Amniotic stem cell (primary cell): ENCODE measurements at places on chromosomes 1 and 21.

- no peak for DNase-seq
Observed at GRCh38 chr1:6127587-6128163, 52.4 kb downstream of the CHD5 start.

- DNase-seq = no peak
Observed at GRCh38 chr1:101188331-101188730, 48.5 kb upstream of the S1PR1 start.

GRCh38 chr1:67097305-67097704 is 37.5 kb downstream of the C1orf141 start:
- no peak for DNase-seq

DNA sequence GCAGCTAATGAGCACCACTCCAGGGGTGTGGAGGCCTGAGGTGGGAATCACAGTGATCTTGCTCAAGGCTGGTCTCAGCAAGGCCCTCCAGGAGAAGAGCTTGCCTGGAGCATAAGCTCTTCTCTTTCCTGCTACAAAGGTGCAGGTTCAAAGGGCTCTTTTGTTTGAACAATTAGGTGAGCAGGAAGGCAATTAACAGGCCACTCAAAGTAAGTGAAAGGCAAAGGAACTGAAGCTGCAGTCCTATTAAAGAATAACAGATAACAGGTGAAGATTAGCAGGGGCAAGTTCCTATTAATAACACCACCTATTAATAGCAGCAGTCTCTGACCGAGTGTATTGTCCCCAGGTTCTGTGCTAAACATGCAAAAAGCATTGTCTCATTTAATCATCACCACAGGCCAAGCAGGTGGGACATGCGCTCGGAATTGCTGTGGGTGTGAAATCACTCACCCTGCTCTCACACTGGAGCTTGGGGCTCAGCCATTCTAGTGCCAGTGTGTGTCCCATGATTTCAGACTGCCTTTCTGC is 113.8 kb downstream of the RHOU start:
- no peak for DNase-seq

DNA sequence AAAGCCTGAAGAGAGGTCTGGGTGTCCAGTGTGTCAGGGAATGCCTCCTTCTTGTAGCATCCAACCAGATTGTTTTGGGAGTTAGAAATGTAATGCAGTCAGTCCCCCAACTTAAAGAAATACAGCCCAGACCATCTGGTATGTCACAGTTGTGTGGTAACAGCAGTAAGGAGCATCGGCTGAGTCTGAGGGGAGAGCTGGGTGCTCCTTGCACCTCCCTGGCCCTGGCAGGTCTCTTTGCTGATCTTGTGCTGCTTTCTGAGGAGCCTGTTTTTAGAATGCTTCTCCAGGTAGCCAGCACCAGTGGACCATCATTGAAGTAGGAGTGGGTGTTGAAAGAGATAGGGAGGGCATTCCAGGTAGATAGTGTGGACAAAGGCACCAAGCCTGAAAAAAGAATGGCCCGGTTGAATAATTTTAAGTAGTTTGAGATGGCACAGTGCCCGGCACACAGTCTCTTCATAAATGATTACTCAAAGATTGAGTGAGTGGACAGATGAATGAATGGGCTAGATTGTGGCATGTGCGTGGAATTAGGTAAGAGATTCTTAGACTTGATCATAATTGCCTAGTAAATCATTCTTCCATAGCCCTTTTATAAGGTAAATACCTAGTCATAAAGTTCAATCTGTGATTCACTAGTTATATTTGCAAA is 46.5 kb downstream of the LAMC1 start:
- DNase-seq = no peak

DNA sequence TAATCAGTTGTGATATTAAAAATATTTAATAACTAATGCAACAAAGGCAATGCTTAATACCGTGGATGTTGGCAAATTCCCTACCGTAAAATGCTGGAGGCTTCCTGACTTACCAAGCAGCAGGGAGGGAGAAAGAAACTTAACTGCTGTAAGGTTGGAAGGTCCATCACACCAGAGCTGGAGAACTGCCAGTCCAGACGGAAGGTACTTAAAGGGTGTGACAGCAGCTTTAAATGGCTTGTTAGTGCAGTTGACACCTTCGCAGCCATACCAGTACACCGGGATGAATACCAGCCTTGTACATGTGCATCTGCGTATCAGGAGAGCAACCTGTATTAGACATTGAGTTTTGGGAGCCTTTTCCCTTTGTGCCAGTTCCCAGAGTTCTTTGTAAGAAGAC is 269.5 kb upstream of the NCAM2 start:
- DNase-seq = no peak

GRCh38 chr1:15460708-15461095 is 4.2 kb downstream of the CELA2A start:
- DNase-seq = no peak

- no peak for DNase-seq
Observed at GRCh38 chr1:98939471-98939870, 65.2 kb downstream of the PLPPR5 start.

- DNase-seq = no peak
Observed at GRCh38 chr1:202135221-202135721, 9.3 kb downstream of the ARL8A start.

- DNase-seq = peak; percentile 33
Observed at GRCh38 chr1:179369751-179370341, 4.1 kb downstream of the AXDND1 start.

GRCh38 chr1:42529724-42530181 is 66.7 kb downstream of the CCDC30 start:
- DNase-seq = no peak

DNA sequence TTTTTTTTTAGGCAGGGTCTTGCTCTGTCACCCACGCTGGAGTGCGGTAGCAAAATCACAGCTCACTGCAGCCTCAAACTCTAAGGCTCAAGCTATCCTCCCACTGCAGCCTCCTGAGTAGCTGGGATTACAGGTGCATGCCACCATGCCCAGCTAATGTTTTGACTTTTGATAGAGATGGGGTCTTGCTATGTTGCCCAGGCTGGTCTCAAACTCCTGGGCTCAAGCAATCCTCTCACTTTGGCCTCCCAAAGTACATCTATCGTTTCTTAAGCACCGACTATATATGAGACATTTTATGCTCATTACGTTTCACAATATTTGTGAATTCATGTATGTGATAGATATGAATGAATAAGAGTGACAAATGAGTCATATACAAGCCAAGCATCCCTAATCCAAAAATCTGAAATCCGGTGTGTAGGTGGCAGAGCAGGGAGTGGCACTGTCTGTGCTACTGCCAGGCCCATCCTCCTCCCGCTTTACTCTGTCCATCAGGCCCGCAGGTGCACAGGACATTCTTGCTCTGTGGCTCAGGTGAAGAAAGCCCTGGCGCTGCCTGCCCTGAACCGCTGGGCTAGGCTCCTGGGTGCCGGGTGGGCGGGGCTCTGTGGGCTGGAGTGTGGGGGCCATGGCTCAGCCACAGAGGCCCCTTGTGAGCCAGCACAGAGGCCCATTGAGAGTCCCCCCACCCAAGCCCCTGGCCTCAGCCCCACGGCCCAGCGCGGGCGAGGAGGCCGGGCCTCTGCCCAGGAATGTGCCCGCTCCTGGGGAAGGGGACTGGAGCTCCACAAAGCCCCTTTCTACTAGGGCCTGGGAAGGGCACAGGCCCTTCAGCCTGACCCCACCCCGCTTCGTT is 45.3 kb downstream of the HSPG2 start:
- DNase-seq = no peak

DNA sequence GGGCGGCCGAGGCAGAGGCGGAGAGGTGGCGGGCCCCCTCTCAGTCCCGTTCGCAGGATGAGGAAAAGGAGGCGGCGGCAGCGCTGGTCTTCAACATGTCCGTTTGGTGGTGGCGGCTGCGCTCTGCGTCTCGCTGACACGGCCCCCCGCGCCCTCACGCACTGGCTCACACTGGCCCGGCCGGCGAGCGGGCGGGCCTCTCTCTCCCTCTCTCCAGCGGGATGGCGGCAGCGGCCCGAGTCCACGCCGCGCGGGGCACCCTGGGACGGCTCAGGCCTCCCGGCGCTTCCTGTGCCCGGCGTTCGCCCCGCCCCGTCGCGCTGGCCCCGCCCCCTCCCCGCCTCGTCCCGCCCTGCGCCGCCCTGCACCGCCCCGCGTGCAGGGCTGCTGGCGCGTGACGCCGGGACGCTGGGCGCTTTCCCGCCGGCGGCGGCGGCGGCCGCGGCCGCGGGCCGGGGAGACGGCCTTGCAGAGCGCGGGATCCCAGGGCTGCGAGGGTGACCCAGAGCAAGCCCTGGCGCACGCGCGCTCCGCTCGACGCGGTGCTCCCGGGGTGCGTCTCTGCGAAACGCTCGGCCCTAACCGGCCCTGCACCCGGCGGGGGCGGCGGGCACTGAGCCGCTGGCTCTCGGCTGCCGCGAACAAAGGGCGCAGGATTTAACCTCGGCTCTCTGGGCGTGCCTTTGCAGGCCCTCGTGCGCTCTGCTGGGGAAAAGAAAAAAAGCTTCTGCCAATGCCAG is at the start of gene SCAF4:
TSS of gene SCAF4 (minus strand) at position 262 of the 740 bp plus-strand sequence. CDS start 426 bp downstream, outside the sequence.
- peak; percentile 72 for DNase-seq

DNA sequence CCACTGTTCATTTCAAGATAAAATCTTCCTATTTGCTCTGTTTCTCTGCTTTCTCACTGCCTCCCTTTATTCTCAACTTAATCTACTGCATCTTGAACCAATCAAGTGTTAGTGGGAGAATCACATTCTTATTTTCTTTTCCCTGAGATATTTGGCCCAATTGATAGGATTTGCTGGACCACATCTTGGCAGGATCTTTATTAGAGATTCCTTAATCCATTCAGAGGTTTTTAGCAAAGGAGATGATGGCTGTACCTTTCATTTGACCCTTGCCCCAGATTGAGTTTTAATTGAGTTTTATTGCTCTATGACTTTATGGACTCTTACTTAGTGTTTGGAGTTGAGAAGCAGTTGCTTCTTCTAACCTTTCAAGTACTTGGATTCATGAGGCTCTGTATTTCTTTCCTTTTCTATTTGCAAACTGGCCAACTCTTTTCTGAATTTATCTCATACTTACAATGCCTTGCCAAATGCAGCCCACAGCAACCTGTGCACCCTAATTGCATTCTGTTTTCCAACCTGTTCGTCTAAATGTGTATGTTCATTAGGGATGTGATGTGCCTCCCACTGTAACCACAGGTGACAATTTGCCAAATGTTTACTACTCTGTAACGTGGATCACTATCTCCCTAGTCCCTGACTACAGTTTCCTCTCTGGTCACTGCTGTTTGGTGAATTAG is 274.8 kb upstream of the KAZN start:
- DNase-seq = no peak

DNA sequence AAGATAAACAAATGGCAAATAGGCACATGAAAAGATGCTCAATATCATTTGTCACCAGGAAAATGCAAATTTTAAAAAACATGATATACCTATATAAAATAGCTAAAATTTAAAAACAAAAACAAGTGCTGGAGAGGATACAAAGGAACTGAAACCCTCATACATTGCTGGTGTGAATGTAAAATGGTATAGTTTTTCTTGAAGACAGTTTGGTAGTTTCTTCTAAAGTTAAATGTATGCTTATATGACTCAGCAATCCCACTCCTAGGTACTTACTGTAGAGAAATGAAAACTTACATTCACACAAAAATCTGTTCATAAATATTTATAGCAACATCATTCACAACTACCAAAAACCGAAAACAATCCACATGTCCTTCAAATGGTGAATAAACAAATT is 11.2 kb downstream of the TAF12 start:
- DNase-seq = no peak

DNA sequence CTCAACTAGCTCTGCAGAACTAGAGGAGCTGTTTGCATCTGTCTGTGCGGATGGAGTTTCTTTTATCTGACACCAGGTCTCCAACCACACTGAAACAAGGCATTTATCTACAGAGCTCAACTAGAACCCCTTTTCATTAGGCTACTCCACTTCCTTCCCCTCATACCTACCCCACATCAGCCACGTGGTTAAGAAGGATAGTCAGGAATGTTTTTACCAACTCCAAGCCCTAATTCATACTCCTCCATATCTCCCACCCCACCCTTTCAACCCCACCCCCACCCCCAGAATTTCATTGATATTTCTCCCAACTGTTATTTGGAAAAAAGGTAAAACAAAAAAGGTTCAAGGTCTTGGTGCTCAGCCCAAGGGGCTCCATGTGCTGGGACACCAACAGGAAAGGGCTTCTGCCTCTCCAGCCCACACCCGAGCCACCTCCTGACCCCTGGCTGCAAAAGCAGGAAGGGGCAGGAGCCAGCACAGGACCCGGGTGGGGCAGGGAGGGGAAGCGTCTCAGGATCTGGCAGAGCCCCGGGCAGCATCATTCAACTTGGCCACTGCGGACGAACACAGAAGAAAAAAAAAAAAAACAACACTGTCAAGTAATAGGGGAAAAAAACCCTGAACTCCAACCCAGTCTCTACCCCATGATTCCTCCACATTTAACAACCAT is 7.0 kb downstream of the ENSA start:
- no peak for DNase-seq

- DNase-seq = no peak
Observed at GRCh38 chr1:171940368-171940767, 99.1 kb downstream of the DNM3 start.

GRCh38 chr1:95407131-95407885 is 173.3 kb downstream of the RWDD3 start:
- no peak for DNase-seq

DNA sequence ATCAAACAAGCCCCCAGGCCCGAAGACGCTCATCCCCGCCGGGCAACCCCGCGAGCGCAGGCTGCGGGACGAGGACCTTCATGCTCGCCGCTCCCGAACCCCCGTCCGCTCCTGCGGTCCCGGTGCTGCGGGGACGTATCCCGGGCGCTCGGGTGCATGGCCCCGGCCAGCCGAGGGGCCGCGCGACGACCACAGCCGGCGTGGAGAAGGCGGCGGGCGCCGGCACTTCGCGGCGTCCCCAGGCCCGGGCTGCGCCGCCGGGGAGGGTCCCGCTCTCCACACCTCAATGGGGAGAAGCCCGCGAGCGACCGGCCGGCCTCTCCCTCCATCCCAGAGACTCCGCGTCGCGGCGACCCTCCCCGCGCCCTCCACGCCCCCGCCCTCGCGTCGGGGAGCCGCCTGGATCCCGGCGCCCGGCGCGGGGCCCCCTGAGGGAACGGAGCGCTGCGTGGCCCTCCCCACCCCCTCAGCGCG is 401 bp downstream of the ERRFI1 start:
- DNase-seq = no peak

- DNase-seq = no peak
Observed at GRCh38 chr1:99240621-99241020, 23.7 kb upstream of the PLPPR4 start.

DNA sequence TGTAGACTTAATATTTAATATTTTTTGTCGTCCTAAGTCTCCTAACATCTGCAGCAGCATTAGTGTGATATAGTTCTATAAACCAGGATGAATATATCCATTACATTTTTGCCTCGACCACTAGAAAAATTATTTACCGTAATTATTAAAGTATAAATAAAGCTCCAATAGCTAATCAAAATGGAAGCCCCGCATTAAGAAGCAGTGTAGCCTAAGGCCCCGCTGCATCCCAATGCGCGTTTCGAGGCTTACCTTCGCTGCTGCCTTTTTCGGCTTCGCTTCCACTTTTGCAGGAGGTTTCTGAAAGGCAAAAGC is 891 bp downstream of the HMGN1 start:
- no peak for DNase-seq
